ENCODE measurements at places on chromosomes 11 and 22. TPM values are rescaled to one million over a fixed set of nuclear protein-coding genes. Genes with fewer than 3 reads are reported as not detected.

DNA sequence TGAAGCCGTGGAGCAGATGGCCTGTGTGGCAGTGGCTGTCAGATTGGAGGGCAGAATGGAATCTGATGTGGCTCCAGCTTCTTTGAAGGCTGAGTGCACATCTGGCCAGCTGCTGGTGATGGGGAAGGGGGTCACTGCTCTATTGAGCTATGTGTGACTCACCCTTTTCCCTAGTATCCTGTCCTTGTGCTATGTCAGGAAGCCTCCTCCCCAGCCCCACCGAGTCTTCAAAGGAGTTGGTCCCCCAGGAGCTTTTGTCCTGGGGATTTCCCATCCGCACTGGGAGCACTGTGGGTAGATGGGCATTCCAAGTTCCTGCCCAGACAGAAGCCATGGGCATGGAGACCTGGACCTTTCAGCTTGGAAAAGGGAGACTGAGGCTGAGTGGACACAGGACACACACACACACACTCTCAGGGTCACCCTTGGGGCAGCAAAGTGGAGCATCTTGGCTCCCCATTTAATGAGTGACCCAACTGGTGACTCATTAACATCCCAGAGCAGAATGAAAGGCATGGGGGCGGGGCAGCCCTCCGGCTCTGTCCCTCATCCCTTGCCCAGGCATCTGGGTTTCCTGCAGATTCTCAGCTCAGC lies 3.3 kb downstream of the SERPINH1 start:
- peak; percentile 82 for DNase-seq

DNA sequence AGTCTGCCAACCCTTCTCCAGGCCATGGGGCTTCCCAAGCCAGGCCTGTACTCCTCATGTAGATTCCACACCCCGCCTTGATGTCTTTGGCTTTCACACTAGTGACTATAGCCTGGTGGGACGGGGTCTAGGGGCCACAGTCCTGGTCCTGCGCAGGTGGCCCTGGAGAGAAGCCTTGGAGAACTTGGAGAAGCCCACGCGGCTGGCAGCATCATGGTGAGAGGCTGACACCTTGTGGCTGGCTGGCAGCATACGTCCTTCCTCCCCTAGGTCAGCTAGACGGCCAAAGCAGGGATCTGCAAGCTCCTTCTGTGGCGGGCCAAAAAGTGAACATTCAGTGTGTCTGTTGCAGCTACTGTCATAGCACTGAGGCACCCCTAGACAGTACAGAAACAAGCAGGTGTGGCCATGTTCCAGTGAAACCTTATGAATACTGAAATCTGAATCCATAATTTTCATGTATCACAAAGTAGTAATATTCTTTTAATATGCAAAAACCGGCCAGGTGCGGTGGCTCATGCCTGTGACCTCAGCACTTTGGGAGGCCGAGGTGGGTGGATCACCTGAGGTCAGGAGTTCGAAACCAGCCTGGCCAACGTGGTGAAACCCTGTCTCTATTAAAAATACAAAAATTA lies 42.0 kb downstream of the FAM83F start:
- peak; percentile 75 for DNase-seq

GRCh38 chr11:75597636-75598035 lies 35.6 kb downstream of the SERPINH1 start:
- DNase-seq = no peak

DNA sequence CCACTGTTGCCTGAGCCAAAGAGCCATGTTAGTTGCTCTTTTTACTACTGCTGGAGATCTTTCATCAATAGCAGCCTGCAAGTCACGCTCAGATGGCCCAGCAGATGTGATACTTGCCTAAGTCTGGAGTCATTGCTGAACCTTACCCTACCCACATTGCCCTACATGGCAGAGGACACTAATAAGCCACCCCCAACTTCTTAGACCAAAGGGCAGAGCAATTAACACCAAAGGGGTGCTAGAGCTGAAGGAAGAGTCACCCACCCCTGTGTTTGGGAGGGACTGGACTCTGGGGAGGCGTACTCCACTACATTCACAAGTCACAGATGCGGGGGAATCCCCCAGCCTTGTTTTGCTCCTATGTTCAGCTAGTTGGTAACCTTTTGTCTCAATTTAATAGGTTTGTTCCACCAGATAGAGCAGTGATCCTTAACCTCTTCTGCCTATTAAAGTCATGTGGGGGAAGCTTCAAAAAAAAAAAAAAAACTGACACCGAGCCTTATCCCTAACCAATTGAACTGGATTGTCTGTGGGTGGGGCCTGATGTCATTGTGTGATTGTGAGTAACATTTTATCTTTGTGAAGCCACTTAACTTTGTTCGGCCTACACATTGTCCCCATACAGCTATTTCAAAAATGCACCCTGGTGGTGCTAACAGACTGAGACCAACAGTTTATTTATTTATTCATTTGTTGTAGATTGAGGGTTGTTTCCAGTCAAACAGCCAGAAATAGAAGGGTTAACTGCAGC lies 13.1 kb downstream of the ADM start:
- DNase-seq = no peak

GRCh38 chr11:28539239-28540030 lies 431.2 kb downstream of the METTL15 start:
- no peak for DNase-seq

DNA sequence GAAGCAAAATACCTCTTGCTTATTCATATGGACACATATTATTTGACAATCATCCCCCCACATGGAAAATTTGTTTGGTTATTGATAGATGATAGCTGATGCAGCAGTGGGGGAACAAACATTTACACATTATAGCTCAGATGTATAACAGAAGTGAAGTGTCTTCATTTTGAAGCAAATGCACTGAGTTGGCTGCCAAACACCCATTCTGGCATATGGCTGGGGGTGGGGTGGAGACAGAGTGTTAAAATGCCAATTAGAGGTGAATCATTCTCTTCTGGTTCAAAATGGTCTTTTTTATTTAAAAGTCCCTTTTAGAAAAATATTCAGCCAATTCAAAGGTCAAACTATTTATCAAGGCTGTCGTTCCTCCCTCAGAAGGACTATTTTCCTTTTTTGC lies 157.3 kb upstream of the TRPC6 start:
- DNase-seq = no peak

DNA sequence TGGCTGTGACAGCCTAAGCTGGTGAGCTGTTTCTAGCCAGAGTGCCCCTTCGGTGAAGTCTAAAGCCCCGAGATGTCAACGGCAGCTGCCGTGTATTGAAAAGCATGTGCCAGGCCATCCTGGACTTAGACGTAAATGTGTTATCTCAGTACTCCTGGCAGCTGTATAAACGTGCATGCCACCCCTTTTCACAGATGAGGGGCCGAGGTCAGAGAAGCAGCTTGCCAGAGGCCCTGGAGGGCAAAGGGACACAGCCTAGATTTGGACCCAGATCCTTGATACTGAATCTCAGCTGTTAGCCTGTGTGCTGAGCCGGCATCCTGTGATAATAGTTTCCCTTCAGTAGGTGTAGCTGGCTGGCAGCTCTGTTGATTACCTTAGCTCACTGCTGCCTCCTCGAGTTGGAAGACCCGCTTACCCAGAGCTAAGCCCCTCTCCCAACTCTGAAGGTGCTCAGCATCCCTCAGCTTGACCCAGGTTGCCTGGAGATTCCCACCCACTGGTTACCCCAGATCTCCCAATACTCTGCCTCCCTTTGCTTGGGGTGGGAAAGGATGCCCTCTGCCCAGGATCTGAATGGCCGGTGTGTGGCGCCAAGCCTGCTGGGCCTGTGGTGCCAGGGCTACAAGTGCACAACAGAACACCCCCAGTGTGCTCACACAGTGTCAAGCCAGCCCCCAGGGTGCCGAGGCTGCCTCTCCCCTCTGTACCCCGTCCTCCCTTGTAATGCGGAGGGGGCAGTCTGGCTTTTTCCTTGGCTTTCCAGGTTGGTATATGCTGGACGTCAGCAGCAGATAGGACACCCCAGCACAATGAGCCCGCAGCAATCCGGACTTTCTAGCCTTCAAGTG lies 59.8 kb upstream of the WNT7B start:
- peak; percentile 48 for DNase-seq

Gene IGSF22
- total RNA-seq = not detected

GRCh38 chr11:11261629-11262028 lies 91.4 kb downstream of the CSNK2A3 start:
- DNase-seq = no peak

Gene PGR
- total RNA-seq = not detected

Gene SAA2
- not detected for total RNA-seq

DNA sequence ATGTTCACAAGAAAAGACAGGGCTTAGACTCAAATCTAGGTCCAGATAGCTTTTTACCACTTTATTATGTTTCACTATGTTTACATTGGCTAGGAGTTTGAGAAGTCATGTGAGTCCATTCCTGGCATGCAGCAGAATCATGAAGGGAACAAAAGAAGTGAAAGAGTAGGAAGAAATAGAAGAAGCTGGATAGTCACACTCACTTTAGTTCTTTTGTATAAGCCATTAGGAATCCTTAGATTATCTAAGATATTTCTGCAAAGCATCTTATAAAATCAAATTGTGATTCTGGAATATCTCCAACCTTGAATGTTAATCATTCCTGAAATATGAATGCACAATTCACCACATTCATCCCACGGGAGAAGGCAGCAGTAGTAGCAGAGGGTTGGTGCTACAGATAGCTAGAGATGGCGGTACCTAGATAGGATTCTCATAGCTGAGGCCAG lies 31.9 kb downstream of the MAML2 start:
- DNase-seq = no peak

DNA sequence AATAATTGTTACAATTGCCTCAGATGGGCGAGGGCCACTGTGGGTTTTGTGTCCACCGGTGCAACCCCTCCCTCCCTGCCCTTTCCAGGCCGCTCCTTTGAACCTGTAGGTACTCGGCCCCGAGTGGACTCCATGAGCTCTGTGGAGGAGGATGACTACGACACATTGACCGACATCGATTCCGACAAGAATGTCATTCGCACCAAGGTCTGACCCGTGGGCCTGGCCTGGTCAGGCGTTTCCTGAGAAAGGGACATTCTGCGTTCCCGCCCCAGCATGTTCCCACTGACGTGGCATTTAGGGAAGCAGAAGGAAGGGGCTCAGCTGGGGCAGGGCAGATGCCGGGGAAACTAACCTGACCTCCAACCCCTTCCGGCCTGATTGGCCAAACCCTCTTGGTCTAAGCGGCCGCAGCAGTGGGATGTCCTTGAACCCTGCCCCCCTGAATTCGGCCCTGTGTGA lies 10.1 kb downstream of the SIDT2 start:
- no peak for DNase-seq

- DNase-seq = no peak
Observed at GRCh38 chr11:78193806-78194205, 5.1 kb downstream of the USP35 start.

DNA sequence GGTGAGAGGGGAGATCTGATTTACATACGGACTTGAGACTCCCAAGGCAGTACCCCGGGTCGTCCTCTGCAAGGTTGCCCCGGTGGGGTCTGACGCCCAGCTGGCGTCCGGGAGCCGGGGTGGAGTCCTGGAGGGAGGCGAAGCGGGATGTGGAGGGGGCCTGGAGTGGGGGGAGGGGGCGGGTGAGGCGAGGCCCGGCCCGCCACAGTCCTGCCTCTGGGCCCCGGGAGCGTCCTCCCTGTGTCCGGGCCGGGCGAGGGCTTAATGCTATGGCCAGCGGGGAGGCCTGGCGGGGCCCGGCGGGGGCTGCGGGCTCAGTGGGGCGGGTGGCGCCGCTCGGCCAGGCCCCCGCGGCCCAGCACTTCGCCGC lies 2.4 kb upstream of the MYBPC3 start:
- DNase-seq = no peak

- no peak for DNase-seq
Observed at GRCh38 chr11:94910779-94911178, 62.6 kb downstream of the CWC15 start.

- no peak for DNase-seq
Observed at GRCh38 chr11:3009481-3009880, 17.4 kb upstream of the NAP1L4 start.

GRCh38 chr22:19176175-19176643 lies 2.3 kb downstream of the SLC25A1 start:
- DNase-seq = no peak

- DNase-seq = no peak
Observed at GRCh38 chr11:4662876-4663275, 19.1 kb downstream of the OR51E1 start.
